ENCODE measurements at places on chromosomes 5 and 9. TPM values are rescaled to one million over a fixed set of nuclear protein-coding genes. Genes with fewer than 3 reads are reported as not detected.

Gene POU5F2
- 0.28 TPM for polyA plus RNA-seq

Gene RORB
- polyA plus RNA-seq, result not detected

DNA sequence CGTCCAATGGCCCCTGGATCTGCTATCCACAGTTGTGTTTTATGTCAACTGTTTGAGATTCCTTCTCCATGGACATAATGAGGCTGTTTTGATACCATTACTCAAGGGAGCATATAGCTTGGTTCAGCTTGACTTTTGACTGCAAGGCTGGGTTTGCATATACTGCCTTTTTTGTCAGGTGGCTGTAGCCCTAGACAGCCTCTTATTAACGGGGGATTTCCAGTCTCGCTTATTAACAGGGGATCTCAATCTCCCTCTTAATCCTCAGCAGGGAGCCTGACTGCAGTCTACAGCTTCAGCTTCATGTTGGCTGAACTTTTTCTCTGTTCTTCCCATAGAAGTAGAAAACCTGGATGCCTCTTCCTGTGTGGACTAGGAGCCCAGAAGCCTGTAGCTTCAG is 73.7 kb upstream of the TNC start:
- no peak for DNase-seq

DNA sequence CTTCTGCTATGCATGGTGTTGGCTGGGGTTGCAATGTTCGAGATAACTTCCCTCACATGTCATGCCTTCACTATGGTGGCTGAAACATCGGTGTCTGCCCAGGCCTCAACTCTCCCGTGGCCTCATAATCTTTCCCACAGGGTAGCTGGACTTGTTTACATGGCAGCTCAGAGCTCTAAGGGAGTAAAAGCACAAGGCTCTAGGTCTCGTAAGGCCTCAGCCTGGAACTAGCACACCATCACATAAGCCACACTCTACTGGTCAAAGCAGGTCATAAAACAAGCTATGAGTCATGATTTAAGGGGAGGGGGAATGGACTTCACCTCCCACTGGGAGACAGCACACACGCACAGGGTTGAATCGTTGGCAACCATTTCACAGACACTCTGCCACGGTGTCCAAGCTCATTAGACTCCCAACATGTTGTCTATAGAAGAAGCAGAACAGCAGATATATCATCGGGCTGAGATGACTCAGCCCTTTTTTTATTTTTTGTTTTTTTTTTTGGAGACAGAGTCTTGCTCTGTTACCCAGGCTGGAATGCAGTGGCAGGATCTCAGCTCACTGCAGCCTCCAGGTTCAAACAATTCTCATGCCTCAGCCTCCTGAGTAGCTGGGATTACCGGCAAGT is 66.8 kb upstream of the IL17B start:
- no peak for DNase-seq

DNA sequence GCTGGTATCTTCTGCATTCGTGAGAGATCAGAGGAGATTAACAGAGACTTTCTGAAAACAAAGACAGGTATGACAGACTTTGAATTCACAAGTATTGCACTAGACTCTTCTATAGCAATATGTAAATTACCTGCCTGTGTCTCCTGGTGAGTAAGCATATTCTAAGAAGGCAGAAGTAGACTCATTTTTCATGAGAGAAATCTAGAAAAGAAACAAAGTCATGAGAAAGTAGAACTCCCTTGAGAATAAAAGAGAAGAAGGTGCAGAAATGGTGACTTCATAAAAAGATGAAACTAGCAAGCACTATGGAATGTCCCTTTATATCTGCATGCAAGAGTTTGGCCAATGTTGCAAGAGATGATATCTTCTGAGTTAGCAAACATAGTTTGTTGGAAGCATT is 419.8 kb downstream of the DMRT2 start:
- no peak for DNase-seq

- no peak for DNase-seq
These were observed 83.4 kb downstream of the LIFR start for GRCh38 chr5:38473008-38473407.

Data from CD4-positive, alpha-beta memory T cell (primary cell).